Smooth muscle cell of the brain vasculature (primary cell): ENCODE measurements at places on chromosomes 2 and 18.

DNA sequence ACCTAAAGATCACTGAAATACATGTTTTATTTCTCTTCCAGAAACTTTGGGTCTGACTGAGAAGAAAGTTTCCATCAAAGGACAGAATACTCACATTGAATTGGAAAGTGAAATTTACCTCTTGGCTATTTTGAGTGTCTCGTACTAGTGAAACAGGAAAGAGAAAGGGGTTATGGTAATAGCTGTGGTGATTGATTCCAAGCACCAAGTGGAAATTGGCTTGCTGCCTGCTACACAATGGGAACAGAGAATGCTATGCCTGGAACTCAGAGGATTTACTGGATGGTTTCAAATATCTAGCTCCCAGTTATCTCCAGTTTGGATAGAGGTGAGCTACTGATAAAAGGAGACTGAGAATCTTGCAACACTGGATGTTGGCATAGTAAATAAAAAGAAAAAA, 492.8 kb upstream of the FSIP2 start:
- no peak for DNase-seq

- DNase-seq, result no peak
Observed at GRCh38 chr18:58784601-58785137, 80.0 kb upstream of the ZNF532 start.

DNA sequence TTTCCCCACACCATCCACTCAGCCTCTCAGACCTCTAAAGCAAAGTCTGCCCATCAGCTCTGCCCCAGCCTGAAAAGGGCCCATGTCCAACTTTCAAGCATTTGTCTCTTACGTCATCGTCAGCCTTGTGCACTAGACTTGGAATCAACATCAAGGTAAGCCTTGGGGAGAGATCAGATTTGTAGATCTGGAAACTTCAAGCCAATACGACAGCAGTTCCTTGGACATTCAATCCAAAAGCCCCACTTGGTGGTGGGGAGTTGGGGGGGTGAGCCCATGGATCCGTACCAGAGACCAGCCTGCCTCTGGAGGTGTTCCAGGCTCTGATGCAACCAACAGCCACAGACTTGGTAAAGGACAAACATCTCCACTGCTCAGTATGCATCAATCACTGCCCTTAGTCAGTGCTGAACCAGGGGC, 206.8 kb upstream of the MEIS1 start:
- no peak for DNase-seq

DNA sequence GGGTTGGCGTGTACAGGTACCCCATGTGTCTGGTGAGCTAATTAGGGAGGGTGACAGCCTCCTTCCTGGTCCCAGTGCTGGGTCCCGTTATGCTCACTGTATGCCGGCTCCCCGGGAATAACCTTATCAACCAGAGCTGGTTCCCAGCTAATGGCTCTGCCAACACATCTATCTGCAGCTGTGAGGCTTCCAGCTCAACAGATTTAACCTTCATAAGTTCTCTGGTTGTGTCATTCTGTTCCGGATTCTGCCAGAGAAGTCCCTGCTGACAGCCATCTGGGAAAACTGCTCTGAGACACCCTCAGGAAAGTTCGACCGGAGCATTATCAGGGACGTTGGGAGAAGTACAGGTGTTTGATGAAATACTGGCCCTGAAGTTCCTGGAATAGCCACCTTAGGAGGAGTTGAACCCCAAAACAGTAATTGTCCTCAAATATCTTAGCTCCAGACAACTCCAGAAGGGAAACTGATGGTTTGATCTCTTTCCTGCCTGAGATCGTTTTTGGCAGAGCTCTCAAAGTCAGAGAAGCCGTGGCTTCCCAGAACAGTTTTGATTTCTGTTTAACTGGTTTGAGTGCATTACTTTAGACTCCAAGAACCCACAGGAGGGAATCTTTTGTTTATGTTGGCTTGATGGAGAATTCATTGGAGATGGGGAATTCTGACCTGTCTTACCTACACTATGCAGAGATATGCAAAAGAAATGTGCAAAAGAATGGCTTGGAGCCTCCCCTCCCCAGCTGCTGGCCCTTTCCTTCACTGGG, 39.4 kb upstream of the TXNDC2 start:
- no peak for DNase-seq

GRCh38 chr2:52881606-52882005, 886.0 kb upstream of the CHAC2 start:
- DNase-seq, result no peak

GRCh38 chr2:119377993-119378345, 11.2 kb downstream of the DBI start:
- no peak for DNase-seq

- no peak for DNase-seq
Observed at GRCh38 chr18:25827961-25828561, 262.4 kb downstream of the SS18 start.

DNA sequence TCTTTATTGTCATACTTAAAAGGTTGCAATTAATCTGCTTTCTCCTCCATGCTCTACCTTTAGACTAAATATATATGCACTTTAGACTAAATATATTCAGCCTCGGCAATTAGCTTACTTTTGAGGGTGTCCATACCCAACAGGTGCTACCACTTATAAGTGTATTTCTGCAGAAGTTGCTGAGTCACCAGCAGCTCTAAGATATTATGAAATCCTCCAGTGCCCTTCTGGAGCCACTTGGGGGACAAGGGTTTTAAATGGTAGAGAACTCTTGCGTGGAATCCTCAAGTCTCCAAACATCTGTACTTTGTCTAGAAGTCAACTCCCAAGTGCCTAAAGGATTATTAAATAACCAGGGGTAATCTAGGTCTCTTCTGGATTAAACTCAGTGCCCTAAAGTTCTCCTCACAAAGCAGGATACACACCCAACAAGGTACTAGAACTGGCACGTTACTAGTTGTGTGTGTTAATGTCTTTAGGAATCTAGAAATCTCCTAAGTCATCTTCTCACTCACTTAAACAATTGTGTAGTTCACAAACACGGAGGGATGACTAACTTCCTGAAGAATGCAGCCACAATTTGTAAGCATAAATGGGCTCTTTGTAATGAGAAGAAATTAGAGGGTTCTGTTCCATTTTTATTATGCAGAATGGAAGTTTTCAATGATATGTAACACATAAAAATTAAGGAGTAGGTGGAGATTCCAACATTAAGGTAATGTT, 159.7 kb downstream of the CD226 start:
- DNase-seq, result no peak

- no peak for DNase-seq
Observed at GRCh38 chr2:195445639-195446038, 211.4 kb upstream of the SLC39A10 start.

- no peak for DNase-seq
Observed at GRCh38 chr2:70347831-70348230, 46.0 kb upstream of the FAM136A start.

DNA sequence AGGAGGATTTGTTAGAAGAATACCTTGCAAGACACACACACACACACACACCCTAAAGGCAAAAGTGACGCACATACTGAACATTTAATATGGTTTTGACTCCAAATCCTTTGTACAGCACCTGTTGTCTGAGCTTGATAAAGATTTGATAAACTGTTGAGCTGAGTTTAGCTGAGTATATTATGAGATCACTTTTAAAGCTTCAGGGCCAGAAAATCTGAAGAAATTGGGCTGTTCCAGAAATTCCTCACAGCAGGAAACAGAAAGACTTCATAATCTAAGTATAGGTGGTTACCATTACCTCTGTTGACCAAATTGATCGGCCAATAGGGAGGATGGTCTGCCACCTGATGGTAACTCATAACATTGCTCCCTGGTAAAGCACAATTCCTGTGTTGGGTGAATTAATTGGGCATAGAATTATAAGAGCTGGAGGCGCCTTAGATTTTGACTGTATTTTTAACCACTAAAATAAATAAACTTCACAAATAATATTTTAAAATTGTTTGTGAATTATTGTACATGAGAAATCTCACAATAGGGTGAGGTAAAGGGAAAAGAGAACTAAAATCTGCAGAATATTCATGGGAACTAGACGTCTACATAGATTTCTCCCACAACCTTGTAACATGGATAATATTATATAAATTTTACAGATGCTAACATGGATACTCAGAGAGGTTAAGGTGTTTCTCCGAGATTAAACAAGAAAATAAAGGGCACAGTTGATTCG, 21.8 kb upstream of the RPIA start:
- DNase-seq, result no peak

GRCh38 chr2:8555543-8555942, 126.3 kb upstream of the ID2 start:
- no peak for DNase-seq

DNA sequence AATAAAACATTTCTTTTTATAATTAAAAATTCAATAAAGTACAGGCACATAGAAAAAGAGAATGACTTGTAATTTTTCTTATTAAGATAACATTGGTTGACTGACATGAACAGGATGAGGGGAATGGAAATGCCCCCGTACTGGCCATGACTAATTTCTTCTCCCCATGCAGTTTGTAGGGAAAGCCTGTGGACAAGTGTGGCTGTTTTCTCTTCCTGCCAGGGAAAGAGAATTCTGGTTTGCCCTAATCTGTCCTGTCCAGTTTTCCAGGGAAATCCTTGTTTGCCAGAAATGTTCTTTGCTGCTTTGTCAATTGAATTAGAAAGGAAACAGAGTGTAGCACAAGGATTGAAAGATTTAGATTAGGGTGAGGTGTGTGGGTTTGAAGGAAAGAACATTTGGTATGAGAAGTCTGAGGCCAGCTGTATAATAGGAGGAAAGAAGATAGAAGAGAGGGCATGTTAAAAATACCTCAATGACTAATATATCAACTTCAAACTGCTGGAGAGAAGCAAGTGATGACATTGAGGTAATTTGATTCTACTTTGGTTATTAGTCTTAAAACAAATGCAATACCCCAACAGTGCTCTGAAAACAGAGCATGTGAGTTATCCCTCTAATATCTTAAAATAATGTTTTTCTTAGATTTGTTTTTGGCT, 593.9 kb upstream of the ZNF804A start:
- DNase-seq, result no peak

GRCh38 chr2:70887550-70888246, 48.0 kb upstream of the ATP6V1B1 start:
- no peak for DNase-seq

- no peak for DNase-seq
Observed at GRCh38 chr2:121492409-121492808, 38.3 kb upstream of the RNU4ATAC start.

- no peak for DNase-seq
Observed at GRCh38 chr2:174026122-174026845, 61.1 kb upstream of the SP3 start.

DNA sequence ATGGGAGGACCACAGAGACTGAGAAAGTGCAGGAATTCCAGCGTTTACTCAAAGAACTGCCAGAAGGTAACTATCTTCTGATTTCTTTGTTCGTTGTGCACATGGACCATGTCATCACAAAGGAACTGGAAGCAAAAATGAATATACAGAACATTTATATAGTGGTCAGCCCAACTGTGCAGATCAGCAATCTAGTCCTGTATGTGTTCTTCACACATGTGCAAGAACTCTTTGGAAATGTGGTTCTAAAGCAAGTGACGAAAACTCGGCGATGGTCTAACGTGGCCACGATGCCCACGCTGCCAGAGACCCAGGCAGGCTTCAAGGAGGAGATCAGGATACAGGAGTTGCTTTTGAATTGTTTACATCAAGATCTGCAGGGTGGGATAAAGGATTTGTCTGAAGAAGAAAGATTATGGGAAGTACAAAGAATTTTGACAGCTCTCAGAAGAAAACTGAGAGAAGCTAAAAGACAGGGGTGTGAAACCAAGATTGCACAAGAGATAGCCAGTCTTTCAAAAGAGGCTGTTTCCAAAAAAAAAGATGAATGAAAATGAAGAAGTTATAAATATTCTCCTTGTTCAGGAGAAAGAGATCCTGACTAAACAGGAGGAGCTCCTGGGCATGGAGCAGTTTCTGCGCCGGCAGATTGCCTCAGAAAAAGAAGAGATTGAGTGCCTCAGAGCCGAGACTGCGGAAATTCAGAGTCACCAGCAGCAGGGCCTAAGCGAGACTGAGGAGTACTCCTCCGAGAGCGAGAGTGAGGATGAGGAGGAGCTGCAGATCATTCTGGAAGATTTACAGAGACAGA, 8.3 kb upstream of the CHST10 start:
- no peak for DNase-seq

DNA sequence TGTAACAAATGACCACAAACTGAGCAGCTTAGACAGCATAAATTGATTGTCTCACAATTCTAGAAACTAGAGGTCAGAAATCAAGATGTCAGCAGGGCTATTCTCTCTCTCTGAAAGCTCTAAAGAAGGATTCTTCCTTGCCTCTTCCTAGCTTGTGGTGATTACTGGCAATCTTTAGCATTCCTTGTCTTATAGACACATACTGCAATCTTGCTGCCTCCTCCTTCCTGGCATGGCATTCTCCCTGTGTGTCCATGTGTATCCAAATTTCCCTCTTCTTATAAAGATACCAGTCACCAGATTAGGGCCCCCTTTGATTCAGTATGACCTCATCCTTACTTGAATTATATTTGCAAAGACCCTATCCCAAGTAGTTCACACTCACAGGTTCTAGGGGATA, 2.3 kb downstream of the ASB3 start:
- no peak for DNase-seq

DNA sequence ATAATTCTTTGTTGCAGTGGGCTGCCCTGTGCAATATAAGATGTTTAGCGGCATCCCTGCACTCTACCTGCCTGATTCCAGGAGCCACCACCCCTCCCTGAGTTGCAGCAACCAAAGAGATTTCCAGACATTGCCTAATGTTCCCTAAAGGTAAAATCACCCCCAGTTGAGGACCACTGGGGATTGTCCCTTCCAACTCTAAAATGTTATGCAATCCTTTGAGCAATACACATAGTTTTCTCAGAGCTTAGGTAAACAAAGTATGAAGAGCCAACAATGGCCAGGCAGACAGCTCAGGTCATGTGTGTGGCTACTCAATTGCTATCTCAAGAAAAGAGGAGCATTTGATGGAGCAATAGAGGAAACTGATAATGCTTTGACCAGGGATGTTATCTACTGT, 87.0 kb downstream of the XDH start:
- DNase-seq, result no peak
